ENCODE measurements at places on chromosomes 4 and X. TPM values are rescaled to one million over a fixed set of nuclear protein-coding genes. Genes with fewer than 3 reads are reported as not detected.

DNA sequence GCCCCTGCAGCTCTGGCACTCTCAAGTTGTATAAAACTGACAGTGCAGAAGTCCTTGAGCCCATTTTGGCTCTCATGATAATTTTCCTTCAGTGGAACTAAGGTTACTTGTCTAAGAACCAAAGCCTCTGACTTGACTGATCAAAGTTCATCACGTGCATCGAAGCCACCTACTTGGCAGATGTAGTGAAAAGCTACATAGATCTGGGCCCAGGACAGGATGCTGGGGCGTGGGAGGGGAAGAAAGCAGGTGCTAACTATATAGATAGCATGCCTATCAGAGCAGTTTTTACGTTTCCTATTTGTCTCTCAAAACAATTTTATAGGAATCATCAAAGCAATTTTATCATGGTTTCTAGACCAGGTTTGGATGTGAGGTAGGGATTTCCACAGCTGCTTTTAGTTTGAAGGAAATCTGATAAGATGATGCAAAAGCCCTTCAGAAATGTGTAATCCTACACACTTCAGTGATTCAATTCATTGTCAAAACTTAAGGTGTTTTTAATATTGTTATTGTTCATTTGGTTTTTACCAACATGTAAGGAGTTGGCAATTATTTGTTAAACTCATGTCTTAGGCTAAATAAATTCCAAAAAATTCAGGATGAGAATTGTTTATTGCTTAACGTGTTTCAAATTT is 1.2 kb upstream of the CD40LG start:
- no peak for DNase-seq

- no peak for DNase-seq
Measured at GRCh38 chr4:15809466-15809865, 31.3 kb downstream of the CD38 start.

GRCh38 chr4:27101126-27101525 is 240.5 kb downstream of the STIM2 start:
- DNase-seq, result no peak

- DNase-seq, result peak; percentile 75
Measured at GRCh38 chr4:121717680-121718237, 21.0 kb upstream of the ANXA5 start.

- DNase-seq, result no peak
Measured at GRCh38 chr4:17787315-17787714, 5.9 kb upstream of the FAM184B start.

MRFAP1 gene
- total RNA-seq, result 291 TPM

All from cardiac muscle cell (in vitro differentiated cells and primary cell).